Activated naive CD4-positive, alpha-beta T cell treated with anti-CD3 and anti-CD28 coated beads, Interleukin-2, amount 50 U/mL, for 16 hours (primary cell): ENCODE measurements at places on chromosomes 12 and 14.
A peak's percentile ranks its signal among the peaks of the same experiment; 100 is the strongest.

DNA sequence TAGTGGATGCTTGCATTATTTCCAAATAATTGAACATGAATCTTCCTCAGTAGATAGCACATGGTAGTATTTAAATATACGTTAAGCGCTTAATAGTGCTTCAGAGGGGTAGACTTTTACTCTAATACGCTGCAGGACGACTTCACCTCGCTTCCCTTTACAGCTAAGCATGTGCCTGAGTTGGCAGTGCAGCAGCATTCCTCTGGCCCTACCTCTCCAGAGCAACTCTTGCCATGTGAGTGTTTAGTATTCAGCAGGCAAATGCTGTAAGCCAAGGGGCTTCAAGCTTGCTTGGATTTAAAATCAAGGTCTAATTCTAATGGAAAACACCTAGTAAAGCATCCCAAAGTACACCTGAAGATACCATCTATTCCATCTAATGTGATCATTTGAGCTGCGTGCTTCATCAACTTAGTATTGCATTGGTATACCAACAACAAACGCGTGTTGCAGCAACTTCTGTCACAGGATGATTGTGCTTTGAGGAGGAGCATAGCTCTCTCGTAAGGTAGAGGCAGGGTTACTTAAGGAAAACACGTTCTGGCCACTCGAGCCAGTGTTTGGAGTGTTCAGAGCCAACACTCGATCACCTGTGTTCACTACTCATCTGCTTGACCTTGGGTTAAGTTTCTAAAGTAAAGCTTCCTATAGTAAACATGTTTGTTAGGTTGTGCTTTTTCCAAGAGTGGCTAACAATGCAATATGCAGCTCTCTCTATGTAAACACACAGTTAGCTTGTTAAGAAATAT lies 60.6 kb downstream of the PIWIL1 start:
- no peak for DNase-seq

- no peak for DNase-seq
Observed at GRCh38 chr14:68389943-68390342, 402.9 kb downstream of the ZFP36L1 start.

- no peak for DNase-seq
Observed at GRCh38 chr14:88975926-88976325, 151.5 kb downstream of the TTC8 start.

DNA sequence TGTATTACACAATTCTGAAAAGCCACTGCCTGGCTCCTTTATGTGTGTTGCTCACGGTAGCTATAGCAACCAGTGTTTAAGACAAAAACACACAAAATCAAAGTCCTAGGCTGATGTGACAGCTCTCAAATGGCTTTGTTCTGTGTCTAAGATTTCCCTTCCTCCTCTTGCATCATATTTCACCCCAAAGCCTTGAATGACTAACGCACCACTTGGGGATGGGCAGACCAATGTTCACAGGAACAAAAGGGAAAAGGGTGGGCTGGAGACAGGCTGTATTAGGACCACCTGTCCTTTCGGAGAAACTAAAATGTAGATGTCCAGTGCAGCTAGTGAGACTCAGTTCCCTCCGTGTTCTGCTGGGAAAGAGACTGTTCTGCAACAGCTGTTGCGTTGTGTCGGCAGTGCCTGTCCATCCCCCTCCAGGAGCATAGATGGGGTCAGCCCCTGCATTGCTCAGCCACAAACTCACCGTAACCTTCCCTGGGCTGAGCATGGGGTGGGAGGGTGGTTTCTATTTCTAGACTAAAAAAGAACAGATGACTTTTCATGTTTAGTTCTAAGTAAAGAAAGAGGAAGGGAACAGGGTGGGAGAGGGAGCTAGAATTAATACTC lies 26.8 kb upstream of the DAAM1 start:
- no peak for DNase-seq

GRCh38 chr12:40947797-40948196 lies 240.3 kb upstream of the PDZRN4 start:
- no peak for DNase-seq

GRCh38 chr12:124509300-124509675 lies 58.1 kb downstream of the NCOR2 start:
- no peak for DNase-seq

- no peak for DNase-seq
Observed at GRCh38 chr12:31880340-31880739, 78.9 kb upstream of the RESF1 start.

DNA sequence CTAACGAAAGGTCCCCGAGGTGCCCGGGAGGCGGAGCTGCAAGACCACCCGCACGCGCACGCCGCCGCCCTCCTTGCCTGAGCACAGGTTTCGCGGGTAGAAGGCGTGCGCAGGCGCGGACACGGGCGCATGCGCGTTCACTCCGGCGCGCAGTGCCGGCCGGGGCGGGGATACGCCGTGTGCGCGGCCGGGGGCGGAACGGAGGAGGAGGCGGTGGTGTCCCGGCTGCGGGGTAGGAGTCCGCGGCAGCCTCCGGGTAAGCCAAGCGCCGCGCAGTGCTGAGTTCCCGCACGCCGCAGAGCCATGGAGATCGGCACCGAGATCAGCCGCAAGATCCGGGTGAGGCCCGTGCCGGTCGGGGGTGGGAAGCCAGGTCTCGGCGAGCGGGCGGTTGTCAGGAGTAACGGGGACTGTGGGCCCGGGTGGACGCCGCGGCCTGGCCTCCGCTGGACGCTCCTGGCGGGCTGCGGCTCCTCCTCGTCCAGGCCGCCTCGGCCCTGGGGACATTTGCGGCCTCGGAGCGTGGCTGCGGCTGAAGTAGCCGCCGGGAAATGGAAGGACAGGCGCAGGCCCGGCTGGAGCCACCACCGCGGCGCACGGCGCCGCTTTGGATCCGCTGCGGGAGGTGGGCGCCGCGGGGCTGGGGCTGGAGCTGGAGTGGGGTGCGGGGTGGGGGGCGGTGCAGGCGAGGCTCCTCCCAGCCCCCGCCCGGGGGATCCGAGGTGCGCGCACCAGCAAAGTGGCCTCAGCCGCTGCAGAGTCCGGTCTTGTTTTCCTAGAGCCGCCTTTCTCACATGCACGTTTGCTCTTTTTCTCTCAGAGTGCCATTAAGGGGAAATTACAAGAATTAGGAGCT lies at the start of gene ZC3H14:
ZC3H14 (plus strand) TSS at position 207 of the 856 bp plus-strand sequence; CDS start at position 304, 97 bp downstream.
- DNase-seq, result peak; percentile 88

GRCh38 chr12:106629797-106630659 lies 47.2 kb downstream of the RFX4 start:
- no peak for DNase-seq

DNA sequence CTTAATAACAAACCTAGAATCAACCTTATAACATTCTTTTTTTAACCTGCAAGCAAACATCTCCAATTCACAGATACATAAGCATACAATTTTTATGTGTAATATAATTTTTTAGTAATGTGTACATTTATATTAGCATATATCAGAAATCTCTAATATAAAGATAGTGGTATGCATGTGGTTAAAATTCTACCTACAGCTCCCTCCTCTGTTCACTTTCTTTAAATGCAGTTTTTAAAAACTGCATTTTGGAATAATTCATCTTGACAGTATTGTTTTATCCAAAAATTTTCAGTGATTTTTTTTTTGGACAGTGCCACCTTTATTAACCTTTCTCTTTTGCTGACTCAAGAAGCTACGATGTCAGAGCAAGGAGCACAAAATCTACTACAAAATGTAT lies 13.2 kb upstream of the RXYLT1 start:
- no peak for DNase-seq

DNA sequence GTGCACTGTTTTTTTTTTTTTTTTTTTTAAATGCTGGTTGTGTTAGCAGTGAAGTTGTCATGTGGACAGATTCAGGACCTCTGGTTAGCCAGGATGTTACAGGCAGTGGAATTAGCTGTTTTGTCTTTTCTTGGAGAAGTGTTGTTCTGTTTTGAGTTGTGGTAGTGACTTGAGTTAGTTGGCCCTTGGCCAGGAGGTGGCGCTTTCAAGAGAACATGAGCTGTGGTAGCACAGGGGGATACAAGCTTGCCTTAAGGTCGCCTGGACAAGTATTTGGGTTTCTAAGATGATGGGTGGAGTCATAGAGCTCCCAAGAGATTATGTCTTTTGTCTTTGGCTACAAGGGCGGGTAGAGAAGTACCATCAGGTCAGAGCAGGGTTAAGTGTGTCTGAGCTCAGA lies 33.3 kb upstream of the CCDC198 start:
- DNase-seq, result no peak

GRCh38 chr12:55142669-55143565 lies 16.7 kb downstream of the OR9K2 start:
- peak; percentile 28 for DNase-seq

GRCh38 chr12:54030442-54030801 lies 2.2 kb downstream of the HOXC6 start:
- DNase-seq, result no peak

DNA sequence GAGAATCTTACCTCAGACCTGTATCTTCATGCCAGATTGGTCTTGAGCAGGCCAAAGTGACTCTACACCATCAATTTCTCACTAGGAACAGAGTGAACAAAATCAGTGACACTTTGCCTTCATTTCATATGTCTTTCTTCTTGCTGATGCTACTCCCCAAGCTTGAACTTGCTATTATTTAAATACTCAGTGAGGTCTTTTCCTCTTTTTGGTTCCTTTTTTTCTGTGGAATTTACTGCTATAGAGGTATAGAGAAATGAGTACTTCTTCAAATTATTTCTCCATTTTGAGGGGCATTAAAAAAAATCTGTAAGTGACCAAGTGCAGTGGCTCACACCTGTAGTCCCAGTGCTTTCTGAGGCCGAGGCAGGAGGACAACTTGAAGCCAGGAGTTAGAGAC lies at the start of gene GPR33:
GPR33 (minus strand) TSS at position 154 of the 400 bp plus-strand sequence. CDS start 4,074 bp downstream, outside the sequence.
- DNase-seq, result no peak

DNA sequence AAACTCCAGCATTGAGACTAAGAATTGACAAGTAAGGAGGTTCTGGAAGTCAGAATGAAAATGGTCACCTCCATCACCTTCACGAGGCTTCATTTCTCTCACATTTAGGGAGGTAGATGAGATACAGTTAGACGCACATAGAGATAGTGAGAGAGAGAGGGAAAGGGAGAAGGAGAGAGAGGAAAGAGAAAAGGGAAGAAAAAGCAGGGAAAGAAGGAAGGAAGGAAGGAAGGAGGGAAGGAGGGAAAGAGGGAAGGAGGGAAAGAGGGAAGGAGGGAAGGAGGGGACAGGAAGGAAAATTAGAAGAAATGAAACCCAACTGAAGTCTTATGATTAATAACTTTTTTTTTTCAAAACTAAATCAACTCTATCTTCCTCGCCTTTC lies 10.7 kb upstream of the FOXG1 start:
- no peak for DNase-seq

GRCh38 chr12:76871742-76872141 lies 7.1 kb downstream of the CSRP2 start:
- DNase-seq, result no peak

DNA sequence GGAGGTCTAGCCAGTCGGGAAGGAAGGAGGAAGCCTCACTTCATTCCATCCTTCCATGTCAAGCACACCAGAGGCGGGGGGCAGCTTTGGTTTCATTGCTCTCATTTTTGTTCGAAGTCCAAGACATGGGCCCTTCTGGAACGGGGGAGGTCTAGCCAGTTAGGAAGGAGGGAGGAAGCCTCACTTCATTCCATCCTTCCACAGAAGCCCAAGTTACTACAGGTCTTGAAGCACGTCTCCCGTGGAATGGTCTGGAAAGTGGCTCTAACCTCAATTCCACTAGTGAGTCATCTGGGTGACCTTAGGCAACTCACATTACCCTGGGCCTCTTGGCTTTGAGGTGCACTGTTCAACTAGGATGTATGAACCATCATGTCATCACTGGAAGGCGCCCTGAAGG lies 156.3 kb downstream of the NTF3 start:
- DNase-seq, result no peak

- DNase-seq, result no peak
Observed at GRCh38 chr14:44897845-44898151, 63.9 kb downstream of the KLHL28 start.

GRCh38 chr14:87745507-87746118 lies 247.4 kb downstream of the GALC start:
- no peak for DNase-seq

DNA sequence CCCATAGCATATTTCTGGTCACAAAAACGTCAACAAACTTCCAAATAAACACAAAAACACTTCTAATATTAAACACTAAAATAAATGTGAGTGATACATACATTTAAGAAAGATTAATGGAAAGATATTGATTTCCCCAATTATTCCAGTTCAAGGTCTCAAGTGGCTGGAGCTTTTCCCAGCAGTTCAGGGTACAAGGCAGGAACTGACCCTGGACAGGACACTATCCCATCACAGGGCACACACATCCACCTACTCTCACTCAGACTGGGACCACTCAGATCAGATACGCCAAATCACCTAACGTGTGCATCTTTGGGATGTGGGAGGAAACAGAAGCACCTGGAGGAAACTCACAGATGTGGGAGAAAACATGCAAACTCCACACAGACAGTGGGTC lies 50.4 kb downstream of the GCH1 start:
- DNase-seq, result no peak

- no peak for DNase-seq
Observed at GRCh38 chr12:27336282-27336653, 3.6 kb downstream of the BMAL2 start.

- DNase-seq, result no peak
Observed at GRCh38 chr12:6550294-6551062, 5.4 kb downstream of the IFFO1 start.

GRCh38 chr12:72610854-72611358 lies 338.7 kb downstream of the TRHDE start:
- no peak for DNase-seq

DNA sequence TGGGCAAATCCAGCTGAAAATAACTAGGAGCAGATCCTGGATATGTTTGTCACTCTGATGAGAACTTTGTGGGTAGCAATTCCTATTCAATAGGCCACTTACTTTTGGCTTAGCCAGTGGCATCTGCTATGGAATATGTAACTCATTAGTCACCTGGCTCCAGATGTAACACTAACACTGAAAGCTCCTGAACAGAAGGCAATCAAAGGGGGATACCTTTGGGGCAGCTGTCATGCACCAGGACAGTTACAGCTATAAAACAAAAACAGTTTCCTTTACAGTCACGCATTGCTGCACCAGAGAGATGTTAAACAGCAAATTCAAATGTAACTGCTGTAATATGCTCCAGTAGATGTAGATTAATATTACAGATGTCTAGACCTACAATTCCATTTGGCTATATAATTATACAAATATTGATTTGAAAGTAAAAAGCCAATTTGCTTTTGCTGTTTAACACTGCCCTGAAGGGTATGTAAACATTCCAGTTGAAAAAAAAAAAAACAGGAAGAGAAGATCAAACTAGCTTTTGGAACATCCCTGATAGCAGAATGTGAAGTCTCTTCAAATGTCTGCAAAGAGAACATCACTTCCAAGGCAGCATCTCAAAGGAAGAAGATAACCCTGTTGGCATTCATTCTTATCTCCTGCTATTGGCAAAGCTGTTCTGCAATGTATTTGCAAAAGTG lies 18.4 kb downstream of the RACGAP1 start:
- no peak for DNase-seq
